ENCODE measurements at places on chromosomes 3 and 15. TPM values are rescaled to one million over a fixed set of nuclear protein-coding genes. Genes with fewer than 3 reads are reported as not detected.
A peak's percentile ranks its signal among the peaks of the same experiment; 100 is the strongest.

The ARL6IP5 gene
- 124 TPM for total RNA-seq

The CATSPER2 gene
- total RNA-seq, result 5.1 TPM

The ECE2 gene
- total RNA-seq, result 12.5 TPM

The ITGB5 gene
- 32.8 TPM for total RNA-seq

The SLC12A1 gene
- 5.6 TPM for total RNA-seq

The CCR8 gene
- not detected for total RNA-seq

The ZNF774 gene
- total RNA-seq, result 6.6 TPM

The TNFAIP8L3 gene
- total RNA-seq, result 3.8 TPM

DNA sequence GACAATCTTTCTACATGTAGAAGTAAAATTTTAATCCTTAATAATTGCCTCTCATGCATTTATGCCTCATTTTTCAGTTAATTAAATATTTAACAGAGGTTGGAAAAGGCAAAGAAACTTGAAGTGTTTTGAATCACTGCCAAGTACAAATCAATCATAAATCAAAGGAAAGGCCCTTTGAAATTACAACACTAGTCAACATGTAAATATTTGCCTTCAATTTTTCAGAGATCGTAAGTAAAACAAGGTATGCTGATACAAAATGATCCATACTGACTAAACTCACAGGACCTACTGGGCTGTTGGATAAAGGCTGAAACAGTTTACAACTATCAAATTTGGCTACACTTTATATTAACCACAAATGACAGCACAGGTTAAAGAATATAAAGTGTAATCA lies 33.9 kb downstream of the ZBBX start:
- DNase-seq, result no peak

DNA sequence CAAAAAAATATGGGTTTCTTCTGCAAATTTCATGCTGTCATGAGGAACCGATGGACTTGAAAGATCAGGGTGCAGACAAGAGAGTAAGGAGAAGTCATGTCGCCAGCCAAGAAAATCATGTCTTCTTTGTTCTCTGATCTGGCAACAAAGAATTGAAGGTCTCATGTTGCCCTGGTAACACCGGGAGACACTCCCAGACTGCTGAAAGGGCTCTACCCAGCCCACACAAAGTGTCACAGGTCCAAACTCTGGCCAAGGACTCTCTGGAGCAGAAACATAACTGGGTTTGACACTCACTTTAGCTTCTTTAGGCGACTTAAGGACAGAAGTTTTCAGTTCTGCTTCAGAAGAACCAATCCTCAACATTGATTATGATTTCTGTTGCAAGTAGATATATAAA lies 42.9 kb downstream of the SIDT1 start:
- DNase-seq, result peak; percentile 33

- DNase-seq, result no peak
Observed at GRCh38 chr3:101938262-101938847, 89.0 kb downstream of the NFKBIZ start.

- no peak for DNase-seq
Observed at GRCh38 chr3:171491361-171491760, 31.2 kb upstream of the TNIK start.

GRCh38 chr3:179299999-179300613 lies 22.7 kb upstream of the ZNF639 start:
- no peak for DNase-seq

GRCh38 chr3:190716961-190717360 lies 145.5 kb downstream of the GMNC start:
- DNase-seq, result no peak

DNA sequence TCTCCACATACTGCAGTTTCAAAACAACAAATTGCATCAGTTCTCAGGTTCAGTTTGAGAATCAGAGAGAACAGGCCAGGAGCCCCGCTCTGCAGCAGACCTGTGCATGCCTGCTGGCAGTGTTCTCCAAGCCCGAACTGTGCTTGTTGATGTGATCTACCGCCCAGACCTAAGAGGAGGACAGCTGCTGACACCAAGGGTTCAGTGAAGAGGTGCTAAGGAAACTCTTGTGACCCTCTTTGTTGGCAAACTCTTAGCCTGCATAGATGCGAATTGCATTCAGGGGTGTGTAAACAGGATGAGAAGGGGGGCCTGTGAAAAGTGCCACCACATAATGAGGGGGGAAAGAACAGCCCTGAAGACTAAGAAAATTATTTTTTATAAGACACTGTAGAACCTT lies 89.8 kb downstream of the PDE8A start:
- DNase-seq, result no peak

DNA sequence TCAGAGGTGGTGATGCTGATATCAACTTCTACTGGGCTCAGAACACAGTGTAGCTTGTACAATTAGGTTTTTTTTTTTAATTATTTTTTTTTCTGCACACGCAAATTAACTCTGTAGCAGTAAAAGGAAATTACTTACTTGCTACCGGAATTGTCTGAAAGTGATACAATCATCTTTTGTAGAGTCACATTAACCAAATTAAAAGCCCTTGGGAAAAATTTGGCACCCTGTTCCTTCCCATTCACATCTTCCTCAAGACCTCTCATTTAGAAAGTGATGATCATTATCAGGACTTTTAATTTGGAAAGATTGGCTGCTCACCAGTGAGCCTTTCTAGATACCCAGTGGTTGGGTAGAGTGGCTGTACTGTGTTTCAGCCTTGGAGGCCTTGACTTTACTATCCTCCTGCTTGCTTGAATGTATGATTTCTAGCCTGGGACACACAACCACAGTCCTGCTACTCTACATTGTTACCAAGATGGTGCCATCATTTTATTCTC lies 158.3 kb downstream of the ECT2 start:
- no peak for DNase-seq

GRCh38 chr3:30421266-30421665 lies 185.1 kb upstream of the TGFBR2 start:
- DNase-seq, result no peak

- DNase-seq, result peak; percentile 69
Observed at GRCh38 chr3:132554437-132554836, 42.6 kb upstream of the ACKR4 start.

DNA sequence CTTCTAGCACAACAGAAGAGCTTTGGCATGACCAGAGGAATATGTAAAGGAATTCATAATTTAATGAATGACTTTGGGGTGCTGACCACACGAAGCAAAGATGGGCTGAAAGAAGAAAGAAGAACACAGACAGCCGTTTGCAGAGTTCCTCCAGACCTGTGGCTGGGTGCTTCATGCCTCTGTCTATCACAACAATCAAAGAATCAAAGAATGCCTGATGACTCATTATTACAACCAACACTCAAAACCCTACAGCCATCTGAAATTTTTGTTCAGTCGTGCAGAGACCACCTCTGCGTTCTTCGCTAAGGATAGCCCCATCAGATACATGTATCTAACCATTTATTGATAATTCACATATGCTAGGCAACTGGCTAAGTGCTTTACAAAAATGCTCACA lies 129.0 kb upstream of the PRICKLE2 start:
- DNase-seq, result no peak

DNA sequence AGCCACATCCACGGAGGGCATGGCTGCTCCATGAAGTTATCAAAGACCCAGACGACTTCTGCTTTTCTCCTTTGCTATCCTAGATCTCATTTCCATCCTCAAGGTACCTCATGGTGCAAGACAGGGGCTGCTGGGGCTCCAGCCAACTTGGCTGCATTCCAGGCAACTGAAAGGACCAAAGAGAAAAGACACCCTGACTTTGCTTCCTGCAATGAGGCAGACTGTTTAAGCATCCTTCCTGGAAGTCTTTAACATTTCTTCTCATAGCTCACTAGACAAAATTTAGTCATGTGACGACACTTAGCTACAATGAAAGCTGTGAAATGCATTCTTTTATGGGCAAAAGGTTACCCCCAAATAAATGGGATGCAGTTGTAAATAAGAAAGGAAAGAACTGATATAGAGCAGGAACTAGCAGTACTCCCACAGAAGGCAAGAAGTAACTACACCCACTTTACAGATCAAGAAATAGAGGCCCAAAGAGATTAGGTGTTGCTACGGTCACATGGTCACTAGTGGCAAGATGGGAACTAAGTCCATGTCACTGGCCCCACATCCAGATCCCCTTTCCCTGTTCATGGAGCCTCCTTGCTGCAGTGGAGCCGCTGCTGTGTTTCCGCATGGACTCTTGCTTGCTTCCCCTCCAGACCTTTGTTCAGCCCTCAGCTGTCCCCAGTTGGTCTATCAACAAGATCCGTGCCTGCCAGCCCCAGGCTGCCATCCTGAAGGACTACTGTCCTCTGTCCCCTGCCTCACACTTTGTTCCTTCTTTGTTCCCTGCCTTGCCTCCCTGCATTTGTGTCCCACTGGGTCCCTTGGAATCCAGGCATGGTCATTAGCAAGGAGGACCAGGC lies 107.0 kb downstream of the XXYLT1 start:
- DNase-seq, result no peak

- no peak for DNase-seq
Observed at GRCh38 chr15:36645106-36645505, 65.7 kb downstream of the CDIN1 start.

- DNase-seq, result no peak
Observed at GRCh38 chr3:30113906-30114305, 492.5 kb upstream of the TGFBR2 start.

DNA sequence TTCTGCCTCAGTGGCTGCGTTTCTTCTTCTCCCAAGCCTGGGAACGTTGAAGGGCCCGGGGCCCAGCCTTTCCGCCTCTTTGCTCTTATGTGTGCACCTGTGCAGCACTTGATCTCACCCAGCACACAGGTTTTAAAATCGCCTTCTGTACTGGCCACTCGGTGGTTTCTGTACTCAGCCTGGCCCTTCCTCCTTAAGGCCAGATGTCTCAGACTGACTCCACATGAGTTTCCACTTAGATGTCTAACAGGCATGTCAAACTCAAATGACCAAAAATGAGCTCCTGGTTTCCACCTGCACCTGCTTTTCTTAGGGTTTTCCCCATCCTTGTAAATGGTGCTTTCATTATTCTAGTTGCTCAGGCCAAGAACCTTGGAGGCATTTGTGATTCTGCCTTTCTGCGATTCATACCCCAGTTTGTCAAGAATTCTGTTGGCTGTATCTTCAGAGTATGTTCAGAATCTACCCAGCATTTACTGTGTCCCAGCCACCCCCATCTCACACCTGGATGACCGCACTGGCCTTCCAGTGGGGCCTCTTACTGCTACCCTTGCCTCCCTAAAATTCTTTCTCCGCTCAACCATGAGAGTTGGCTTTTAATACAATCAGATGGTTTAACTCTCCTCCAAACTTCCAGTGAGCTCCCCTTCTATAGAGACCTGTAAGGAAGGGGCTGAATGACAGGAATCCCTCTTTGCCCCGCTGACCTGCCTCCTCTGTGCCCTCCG lies 2.2 kb upstream of the TRAK1 start:
- no peak for DNase-seq

- DNase-seq, result no peak
Observed at GRCh38 chr3:52084216-52084945, 28.0 kb upstream of the DUSP7 start.

DNA sequence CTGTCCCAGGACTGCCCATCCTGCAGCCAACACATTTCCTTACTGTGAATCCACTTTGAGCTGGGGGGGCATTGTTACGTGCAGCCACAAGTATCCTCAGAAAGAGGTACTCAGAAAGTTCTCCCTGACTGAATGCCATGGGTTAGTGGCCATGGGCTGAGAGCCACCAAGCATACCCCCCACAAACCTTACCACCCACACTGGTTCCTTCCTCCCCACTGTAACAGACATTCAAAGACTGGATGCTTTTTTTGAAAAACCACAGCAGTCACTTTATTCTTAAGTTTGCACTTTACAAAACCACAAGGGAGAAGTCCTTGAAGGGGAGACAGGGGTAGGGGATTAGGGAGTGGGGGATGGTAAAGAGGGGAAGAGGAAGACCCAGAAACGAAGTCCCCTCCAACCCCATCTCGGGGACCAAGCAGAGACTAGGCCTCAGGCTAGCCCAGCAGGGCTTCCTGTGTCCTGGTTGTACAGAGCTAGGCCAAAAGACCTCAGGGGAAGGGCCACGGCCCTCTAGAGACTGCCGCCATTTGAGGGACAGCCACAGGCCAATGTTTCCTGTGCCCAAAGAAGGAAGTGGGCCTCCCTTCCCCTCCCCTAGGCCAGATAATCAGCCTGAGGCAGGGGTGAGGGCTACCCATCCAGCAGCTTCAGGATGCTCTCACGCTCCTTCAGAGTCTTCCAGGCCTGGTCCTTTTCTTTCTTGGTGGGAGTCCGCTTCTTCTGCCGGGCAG lies 10.1 kb upstream of the CAMK1 start:
- DNase-seq, result no peak

DNA sequence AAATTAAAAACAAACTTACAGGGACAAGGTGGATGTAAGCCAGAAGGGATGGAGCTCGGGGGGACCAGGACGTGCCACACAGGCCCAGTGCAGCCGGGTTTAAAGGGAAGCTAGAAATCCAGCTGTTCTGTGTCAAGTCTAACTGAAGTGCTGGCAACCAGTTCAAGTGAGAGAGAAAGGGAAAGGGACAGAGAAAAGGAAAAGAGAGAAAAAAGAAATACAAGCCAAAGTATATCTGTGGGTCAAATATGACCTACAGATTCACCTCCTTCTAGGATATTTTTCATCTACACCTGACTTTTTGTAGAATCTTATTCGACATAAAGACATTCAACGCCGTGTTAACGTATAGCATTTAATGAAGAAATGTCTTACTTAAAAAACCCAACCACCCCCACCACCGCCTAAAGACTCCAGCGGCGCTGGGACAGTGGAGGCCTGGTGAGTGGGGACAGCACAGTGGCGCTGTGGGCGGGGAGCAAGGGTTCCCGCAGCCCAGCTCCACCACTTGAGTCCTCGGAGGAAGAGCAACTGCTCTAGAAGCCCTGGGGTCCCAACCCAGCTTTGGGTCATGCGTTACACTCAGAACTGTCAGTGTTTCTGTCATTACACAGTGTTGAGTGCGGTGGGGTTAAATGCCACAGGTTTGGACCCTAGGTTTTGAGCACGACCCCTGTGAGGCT lies 62.3 kb downstream of the CHSY1 start:
- DNase-seq, result no peak

DNA sequence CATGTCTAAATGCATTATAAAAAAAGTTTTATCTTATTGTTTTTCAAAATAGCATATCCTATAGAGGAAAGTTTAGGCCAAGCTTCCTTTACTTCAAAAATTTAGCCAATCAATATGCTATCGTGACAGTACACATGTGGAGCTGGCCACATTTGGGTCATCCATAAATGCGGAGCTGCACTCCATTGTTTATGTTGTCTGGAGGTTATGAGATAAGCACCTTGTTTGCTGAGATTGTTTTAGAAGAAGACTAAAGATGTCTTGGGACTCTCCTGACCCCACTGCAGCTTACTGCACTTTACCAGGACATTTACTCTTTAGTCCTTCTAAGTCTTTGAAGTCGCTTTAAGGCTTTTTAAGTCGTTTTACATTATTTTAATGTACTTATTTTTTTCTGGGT lies 265.9 kb downstream of the OCA2 start:
- no peak for DNase-seq
